ENCODE measurements at places on chromosomes 3 and 15.

DNA sequence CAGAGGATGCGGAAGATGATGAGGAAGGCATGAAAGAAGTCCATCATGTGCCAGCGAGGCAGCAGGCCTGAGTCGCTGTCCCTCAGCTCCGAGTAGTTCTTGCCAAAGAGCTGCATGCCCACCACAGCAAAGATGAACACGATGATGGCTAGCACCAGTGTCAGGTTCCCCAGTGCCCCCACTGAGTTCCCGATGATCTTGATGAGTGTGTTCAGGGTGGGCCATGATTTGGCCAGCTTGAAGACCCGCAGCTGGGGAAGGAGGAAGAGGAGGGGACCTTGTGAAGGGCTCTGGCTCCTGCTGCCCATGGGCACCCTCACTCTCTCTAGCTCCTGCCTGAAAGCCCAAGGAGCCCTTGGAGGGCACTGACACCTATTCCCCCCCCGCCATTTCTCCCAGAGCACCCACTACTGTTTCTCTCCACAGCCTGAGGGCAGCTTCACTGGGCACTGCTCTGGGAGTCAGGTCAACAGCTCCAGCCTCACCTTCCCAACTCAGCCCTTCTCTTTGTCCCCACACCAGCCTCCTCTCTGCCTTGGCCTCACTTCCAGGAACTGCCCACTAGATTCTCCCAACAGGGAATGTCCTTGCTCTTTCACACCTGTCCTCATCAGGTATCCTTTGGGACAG, 63.6 kb downstream of the SCN5A start:
- DNase-seq = no peak

DNA sequence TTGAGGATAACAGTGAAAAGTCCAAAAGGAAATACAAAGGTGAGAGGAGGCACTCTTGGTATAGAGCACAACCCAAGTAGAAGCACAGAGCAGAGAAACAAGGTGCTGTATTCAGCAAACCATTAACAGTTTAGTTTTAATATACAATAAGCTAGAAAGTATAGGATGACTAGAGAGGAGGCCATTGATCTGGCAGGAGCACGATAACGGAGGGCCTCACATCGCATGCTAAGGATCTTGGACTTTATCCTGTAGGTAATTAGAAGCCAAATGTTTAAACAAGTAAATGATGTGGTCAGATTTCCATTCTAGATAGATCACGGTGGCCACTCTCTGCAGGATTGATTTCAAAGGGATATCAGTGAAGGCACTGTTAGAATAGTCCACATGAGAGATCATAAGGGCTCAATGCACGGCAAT, 935.0 kb downstream of the ROBO1 start:
- DNase-seq = no peak

DNA sequence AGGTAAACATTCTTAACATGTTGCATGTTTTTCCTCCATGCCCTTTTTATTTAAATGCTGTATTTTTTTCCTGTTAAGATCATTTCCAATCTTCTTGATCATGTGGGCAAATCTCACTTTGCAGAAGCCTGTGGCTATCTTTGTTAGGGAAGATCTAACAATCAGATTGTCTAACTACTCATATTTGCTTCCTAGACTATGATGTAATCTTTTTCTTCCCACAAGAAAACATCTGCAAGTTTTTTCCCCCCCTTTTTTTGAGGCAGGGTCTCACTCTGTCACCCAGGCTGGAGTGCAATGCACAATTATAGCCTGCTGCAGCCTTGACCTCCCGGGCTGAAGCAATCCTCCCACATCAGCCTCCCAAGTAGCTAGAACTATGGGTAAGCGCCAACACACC, 15.0 kb upstream of the LMOD3 start:
- DNase-seq = no peak

DNA sequence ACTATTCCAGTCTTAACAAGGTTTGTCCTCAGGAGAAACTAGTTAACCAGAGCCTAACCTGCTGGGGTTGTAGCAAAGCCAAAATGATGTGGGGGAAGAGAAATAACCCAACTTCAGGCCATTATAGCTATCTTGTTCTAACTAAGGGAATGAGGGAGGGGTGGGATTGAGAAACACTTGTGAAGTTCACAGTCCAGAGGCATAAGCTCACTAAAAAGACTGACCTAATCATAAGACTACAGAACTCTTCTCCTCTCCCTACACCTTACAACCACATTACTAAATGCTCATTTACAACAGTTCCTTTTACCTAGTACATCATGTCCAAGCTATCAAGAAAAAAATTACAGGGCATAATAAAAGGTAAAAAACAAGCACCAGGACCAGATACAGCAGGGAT, 52.8 kb downstream of the UBE3A start:
- DNase-seq = no peak

DNA sequence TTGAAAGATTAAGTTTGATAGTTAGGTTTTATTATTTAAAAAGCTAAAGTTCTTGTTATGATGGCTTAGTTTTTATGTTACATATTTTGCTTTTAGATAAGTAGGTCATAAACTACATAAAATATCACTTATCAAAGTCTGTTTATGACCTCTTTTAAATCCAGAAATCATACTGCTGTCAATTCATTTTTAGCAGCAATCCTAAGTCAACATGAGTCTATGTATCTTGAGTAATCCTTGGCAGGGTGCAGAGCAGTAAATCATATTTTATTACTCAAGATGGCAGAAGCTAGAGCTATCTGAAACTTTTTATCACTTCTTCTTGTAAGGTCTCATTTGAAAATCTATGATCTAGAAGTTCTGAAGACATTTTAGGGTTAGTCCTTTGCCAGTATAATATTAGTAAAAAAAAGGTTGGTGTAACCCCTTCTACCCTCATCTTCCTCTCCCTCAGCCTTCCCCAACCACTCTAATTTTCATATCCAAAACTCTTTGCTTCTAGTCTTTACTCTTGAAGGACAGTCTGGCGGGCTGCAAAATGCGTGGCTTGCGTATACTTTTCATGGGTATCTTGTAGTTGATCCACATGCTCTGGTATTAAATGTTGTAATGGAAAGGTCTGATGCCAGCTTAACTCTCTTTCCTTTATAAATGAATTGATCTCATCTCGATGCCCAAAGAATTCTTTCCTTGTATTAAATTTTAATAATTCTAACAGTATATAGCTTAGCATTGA, 134.0 kb upstream of the THRB start:
- peak; percentile 39 for DNase-seq

DNA sequence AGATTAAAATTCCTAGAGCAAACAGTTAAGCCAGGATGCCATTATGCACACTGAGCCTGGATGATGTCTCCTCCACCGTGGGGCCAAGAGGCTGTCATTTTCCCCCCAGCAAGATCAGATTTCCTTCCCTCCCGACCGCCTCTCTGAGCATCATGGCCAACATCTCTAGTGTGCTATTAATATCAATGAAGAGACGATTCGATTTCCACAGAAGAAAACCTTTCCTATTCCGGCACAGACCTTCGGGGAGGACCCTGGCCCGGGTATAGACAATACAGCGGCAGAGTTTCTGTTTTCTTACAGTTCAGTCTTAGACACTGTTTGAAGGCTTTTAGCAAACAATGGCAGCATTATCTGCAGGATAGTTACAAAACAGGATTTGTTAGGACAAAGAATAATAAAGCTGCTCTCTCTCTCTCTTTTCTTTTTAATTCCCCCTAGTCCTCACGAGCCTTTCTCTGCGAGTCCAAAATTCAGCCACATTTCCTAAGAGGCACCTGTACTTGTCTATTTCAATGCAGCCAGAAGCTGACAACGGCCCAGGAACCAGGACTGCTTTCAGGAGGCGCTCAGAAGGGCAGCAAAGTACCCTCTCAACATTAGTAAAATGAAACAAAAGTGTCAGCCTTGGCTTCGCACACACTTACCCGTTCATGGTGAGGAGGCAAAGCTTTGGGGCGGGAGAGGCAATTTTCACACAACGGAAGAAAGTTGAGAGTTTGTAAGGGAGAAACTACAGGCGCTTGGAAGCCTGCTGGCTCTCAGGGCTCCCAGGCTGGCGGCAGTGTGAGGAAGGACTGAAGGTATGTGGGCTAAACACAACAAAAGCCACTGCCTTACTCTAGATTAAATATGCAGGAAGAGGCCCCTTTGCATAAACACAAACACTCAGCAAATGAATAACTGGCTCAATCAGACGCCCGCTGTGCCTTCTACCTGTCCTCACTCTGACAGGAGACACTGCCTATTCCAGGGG, 278.0 kb downstream of the FOXP1 start:
- peak; percentile 31 for DNase-seq

DNA sequence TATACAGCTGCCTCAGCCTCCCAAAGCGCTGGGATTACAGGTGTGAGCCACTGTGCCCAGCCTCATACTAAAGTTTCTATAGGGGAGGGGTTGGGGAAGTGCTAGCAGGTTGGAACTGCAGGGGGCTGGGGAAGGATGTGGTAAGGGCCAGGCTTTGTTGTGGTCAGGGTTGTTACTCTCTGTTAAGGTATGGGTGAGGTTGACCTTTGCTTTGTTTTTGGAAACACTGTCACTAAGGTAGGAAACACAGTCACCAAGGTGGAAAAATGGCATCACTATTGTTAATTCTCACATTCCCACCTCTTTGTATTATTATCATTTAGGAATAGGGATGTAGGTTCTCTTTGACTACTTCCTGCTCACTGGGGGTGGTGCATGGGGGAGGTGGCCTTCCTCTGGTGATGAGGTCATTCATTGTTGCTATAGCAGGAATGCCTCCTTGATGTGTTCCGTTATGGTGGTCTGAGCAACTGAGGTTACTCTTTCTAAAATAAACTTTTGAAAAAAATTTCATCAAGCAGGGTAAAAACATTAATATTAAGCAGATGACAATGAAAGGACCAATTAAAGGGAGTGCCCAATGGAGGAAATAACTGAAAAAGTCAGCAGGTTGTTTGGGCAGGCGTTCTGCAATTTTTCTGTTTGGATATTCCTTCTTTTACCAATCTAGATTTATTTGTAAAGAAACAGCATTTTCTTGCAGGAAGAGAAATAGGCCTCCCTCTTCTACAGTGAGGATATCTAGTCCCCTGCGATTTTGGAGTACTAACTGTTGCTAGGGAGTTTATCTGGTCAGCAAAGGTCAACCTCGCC, 150.5 kb downstream of the WDR76 start:
- no peak for DNase-seq

DNA sequence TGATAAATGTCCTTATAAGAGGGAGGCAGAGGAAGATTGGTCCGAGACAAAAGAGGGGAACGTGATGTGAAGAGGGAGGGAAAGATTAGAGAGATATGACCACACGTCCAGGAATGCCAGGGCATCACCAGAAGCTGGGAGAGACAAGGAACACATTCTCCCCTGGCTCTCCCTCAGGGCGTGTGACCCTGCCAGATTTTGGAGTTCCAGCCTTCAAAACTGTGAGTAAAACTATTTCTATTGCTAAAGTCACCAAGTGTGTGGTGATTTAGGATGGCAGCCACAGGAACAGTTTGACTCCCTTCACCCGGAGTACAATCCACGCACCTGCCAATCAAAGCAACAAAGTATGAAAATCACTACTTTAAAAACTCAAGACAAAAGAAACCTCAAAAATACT, 32.1 kb upstream of the TJP1 start:
- DNase-seq = no peak

DNA sequence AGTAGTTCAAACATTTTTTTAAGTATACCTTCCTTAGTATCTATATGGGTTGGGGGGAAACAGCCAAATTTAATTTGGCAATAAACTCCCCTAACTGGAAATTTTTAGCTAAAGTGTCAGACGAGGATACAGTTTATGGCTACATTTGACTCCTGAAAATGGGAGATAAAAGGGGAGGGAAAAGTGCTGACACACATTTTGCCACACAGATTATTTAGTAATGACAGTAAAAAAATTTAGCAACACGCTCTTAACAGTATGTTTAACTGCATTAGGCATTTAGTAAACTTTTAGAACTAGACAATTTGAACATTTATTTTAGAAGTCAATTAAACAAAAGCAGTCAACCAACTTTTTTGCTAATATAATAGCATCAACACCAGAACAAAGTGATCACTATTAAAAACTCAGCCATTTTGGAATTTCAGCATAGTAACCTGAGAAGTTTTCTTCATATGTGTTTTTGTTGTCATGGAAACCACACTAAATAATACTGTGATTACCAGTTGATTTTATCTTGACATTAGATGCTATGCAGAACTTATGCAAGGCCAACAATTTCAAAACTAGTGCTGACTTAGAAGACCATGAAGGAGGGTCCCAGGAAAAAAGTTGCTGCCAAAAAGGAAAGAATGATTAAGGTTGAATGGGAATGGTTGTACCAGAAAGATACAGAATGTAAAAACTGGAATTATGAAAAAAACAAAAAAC, 47.0 kb upstream of the TFG start:
- DNase-seq = peak; percentile 18

GRCh38 chr15:51046799-51047449, 47.8 kb downstream of the TNFAIP8L3 start:
- peak; percentile 28 for DNase-seq

- no peak for DNase-seq
Measured at GRCh38 chr3:19093084-19093483, 55.2 kb upstream of the KCNH8 start.
